ENCODE measurements at places on chromosomes 7 and 10.

- DNase-seq = no peak
Observed at GRCh38 chr7:156764016-156764669, 123.6 kb downstream of the RNF32 start.

- DNase-seq = no peak
Observed at GRCh38 chr10:101403161-101403560, 49.2 kb downstream of the BTRC start.

DNA sequence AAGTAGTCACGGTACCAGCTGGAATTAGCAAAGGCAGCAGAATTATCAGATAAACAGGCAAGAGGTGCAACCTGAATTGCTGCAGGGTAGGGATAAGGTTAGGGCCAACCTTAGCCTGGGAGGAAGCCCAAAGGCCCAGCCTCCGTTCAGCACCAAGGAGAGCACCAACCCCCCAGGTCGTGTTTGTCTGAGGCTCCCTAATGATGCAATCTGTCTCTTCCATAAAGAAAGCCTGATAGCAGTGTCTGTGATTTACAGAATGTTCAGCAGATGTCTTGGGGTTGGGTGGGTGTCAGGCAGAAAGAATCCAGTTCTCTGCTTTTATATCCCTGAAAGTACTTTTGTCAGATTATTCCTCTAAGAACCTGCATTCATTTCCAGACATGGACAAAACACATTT lies 328.4 kb upstream of the AOAH start:
- DNase-seq = no peak

DNA sequence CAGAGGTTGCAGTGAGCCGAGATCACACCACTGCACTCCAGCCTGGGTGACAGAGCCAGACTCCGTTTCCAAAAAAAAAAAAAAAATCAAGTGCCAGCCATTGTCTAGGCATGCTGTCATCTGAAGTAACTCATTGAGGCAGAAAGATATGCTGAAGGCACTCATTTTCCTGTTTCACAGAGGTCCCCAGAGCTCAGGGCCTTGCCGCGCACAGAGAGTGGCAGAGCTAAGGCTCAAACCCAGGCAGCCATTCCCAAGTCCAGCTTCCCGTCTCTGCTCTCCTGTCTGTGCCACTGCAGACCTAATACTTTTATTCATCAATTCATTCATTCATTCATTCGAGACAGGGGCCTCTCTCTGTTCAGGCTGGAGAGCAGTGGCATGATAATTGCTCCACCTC lies 3.5 kb downstream of the GRIFIN start:
- DNase-seq = no peak

- no peak for DNase-seq
Observed at GRCh38 chr10:130354976-130355795, 219.0 kb downstream of the GLRX3 start.

GRCh38 chr7:129210256-129210988 lies 14.4 kb upstream of the AHCYL2 start:
- DNase-seq = no peak

- no peak for DNase-seq
Observed at GRCh38 chr7:121761399-121761798, 111.6 kb upstream of the PTPRZ1 start.

DNA sequence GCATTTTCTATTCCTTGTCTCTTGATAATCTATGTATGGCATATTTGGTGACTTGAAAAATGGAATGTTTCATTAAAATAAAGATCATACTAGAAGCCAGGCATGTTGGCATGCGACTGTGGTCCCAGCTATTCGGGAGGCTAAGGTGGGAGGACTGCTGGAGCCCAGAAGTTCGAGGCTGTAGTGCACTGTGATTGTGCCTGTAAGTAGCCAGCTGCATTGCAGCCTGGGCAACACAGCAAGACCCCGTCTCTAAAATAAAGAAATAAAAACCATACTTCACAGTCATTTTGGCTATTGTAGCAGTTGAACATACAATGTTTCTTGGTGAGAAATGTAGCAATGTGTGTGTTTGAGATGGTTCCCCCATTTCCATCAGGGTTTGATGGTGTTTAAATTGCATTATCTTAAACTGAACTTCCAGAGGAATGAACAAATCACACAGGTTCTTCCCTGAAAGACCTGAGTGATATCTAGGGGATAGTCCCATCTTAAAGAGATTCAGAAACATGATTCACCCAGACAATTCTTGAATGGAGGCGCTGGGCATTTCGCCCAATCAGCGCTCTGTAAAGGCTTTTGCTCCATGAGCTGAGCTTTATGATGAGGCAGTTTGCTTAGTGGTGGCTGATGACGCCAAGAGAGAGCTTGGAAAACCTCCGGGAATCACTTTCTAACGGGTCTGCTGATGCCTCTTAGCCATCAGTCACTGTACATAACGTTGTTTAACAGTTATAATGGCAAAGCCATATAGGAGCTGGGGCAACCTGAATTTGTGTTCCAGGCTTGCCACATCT lies 19.4 kb upstream of the BTBD16 start:
- no peak for DNase-seq

DNA sequence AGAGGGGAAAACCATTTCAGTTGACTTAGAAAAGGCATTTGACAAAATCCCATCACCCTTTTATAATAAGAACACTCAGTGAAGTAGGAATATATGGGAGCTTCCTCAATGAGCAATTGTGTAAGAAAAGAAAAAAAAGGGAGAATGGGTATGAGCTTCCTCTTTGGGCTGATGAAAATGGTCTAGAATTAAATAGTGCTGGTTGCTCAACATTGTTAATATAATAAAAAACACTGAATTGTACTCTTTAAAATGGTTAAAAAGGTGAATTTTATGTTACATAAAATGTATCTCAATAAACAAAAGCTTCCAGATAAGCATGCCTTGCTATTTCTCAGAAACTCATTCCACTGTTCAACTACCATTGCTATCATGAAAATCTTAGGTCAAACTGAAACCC lies 40.6 kb downstream of the LRRC17 start:
- no peak for DNase-seq

GRCh38 chr10:114718374-114718773 lies 60.3 kb upstream of the ABLIM1 start:
- DNase-seq = no peak

GRCh38 chr7:2016761-2017480 lies 215.8 kb downstream of the MAD1L1 start:
- no peak for DNase-seq

- DNase-seq = no peak
Observed at GRCh38 chr10:3682745-3683144, 102.3 kb downstream of the KLF6 start.

DNA sequence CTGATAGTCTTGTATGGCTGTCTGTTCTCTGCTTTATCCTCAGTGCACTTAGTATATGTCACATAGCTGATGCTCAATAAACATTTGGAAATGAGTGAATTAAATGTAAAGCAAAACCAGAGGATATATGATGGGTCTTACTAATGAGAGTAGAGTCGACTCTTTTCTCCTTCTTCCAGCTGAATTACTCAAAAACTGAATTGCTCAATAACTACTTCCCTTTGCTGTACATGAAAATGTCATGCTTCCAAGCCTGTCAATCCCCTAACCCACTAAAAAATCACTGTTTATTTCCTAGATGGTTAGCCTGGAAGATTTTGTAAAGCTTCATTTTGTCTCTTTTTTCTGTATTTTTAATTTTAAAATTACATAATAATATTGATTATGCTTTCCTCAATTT lies 88.0 kb downstream of the OR13A1 start:
- no peak for DNase-seq

DNA sequence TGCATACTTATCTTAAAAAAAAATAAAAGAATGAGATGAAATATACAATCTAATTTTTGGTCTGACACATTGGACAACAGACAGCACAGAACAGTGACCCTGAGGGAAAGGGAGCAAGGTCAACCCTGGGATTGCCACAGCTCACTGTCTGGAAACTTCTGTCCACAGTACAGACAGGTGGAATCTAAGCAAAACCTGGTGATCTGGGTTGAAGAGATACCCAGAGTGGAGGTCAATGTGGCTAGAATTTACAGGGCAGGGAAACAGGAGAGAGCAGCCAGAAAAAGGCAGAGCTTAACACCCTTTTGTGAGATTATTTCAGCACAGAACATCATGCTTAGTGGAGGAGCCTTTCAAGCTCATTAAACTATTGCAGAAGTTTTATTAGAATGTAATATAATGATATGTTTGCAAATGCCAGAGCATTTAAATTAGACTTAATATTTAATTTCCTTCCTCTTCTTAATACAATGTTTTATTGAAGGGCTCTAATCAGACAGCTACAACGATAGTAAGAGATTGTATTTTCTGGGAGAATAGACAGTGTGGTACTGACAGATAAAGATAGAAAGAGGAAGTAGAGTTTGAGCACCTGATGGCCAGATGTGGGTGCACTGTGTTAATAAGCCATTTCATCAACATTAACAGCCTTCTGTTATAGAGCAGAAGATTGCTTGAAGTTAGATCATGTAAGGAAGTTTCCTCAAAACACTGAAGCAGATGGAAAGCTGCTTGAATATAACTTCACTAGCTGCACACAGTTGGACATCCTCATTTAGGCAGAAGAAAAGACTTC lies 309.4 kb downstream of the HGF start:
- DNase-seq = no peak

GRCh38 chr7:80414331-80414730 lies 97.5 kb downstream of the GNAT3 start:
- DNase-seq = no peak

DNA sequence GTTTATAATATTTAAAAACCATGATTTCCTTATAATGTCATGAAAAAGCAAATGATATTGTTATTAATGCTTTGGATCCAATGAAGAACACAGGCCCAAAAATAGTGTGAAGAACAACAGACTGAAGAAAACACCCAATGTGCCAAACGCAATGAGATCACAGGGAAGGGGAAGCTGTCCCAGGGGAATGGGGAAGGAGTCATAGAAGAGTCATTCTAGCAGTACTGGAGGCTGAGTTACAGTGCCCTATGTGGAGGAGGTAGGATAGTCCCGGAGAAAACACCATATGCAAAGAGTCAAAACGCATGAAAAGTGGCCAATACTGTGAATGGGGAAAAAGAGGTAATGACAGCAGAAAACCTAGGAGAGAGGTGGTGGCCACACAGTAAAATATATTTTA lies 50.9 kb downstream of the TPK1 start:
- no peak for DNase-seq

DNA sequence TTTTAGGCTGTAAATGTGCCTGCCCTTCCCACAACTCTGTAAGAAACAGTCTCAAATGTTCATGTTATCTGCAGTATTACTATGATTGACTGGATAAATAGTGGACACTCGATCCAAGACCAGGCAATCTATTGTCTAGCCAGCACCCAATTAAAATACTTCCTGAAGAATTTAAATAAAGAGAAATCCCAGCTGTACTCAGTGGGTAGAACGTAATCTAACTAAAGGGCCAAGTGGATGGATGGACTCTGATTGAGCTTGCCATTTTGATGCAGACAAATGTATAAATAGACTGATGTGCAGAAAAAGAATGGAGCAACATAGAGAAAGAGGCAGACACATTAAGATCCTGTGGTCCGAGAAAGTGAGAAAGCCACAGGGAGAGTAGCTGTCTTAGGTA lies 158.0 kb downstream of the IPMK start:
- no peak for DNase-seq

DNA sequence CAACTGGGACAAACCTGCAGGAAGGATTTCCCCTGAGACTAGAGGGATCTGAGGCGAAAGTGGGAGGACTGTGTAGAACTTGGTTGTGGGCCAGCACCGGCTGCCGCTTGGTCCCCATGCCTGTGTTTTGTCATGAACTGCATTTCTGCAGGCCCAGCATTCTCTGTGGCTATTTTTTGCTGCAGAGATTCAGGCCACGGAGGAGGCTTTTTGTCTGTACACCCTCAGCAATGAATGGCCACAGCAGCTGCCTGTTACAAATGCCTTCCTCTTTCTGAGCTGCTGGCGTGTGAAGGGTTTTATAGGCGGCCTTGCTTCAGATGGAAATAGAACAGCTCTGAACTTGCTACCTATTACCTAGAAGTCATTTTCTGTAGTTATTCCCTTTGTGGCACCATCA lies 164.4 kb downstream of the SH2D4B start:
- DNase-seq = no peak

DNA sequence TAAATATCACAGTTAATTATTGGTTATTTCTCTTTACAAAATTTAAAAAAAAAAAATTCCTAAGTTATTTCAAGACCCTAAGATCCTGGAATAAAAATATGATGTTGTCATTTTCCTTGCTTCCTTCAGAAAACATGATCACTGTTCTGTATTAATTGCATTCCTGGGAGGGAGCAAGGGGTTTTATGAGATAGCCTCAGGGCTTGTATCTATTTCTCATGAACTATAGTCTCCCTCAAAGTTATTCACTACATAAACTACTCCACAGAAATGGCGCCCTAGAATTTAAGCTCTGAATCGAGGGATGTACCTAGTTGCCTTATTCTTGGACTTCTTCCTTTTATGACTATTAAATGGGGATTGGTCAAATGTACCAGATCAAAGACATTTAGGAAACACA lies 170.3 kb downstream of the CHRM2 start:
- DNase-seq = no peak

DNA sequence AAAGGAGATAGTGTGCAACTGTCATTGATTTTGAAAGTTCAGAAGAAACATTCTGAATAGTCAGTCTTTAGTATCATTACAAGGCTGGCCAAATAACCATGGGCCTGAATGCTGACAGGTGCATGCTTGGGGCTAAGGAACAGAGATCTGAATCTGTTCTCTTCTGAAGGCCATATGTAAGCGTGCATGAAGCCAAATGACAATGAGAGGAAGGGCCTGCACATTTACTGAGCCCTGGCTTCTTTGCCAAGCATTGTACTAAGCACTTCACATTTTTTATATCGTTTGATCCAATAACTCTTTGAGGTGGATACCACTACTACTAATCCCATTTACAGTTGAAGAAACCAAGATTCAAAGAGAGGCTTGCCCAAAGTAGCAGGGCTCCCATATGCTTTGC lies 22.5 kb upstream of the TIAL1 start:
- DNase-seq = no peak

GRCh38 chr10:18583575-18584270 lies 67.7 kb downstream of the NSUN6 start:
- DNase-seq = no peak

DNA sequence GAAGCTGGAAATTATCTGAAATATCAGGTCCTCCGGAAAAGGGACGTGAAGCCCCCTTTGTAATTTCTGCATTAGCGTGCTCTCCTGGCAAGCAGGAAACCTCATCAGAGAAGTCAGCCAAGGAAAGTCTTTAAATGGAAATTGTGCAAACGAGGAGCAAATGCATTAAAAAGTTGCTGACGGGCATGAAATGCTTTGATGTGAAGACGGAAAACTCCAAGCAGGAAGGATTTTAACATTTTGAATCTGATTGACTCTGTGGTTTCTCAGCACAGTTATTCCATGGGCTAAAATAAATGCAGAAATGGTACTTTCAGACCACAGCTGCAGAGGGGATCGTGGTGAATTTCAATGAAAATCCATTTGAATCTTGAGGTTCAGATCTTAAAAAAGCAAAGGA lies 167.8 kb downstream of the AHR start:
- no peak for DNase-seq

- DNase-seq = no peak
Observed at GRCh38 chr10:80648106-80648505, 110.4 kb downstream of the SH2D4B start.
